ENCODE measurements at places on chromosomes 7 and 10.

DNA sequence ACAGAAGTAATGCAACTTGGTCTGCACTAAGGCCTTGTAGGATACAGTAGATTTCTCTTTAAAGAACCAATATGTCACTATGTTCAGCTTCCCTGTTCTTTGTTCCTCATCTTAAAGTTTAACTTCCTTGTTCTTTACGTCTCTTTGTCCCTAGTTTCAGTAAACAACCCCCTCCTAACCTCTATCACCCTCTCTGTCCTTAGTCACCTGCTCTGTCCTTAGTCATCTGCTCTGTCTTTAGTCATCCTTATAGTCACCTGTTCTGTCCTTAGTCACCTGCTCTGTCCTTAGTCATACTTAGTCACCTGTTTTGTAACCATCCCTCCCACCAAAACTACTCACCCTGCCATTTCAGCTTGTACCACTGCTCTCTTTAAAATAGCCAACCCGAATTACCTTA is 144.6 kb upstream of the TMEM106B start:
- H3K27ac ChIP-seq, result no peak overlapping the region
- no peaks in the 10 kb centered on the region for H3K27me3 ChIP-seq
- H3K36me3 ChIP-seq, result no peaks in the 10 kb centered on the region
- no peak overlapping the region for H3K4me3 ChIP-seq
- no peaks in the 10 kb centered on the region for H3K4me1 ChIP-seq

- H3K36me3 ChIP-seq, result no peaks in the 10 kb centered on the region
- H3K4me1 ChIP-seq, result no peaks in the 10 kb centered on the region
- H3K27ac ChIP-seq, result no peak overlapping the region
- DNase-seq, result no peak
- H3K27me3 ChIP-seq, result no peaks in the 10 kb centered on the region
- no peak overlapping the region for H3K4me3 ChIP-seq
These were observed 144.7 kb downstream of the ALOX5 start for GRCh38 chr10:45518741-45519140.

DNA sequence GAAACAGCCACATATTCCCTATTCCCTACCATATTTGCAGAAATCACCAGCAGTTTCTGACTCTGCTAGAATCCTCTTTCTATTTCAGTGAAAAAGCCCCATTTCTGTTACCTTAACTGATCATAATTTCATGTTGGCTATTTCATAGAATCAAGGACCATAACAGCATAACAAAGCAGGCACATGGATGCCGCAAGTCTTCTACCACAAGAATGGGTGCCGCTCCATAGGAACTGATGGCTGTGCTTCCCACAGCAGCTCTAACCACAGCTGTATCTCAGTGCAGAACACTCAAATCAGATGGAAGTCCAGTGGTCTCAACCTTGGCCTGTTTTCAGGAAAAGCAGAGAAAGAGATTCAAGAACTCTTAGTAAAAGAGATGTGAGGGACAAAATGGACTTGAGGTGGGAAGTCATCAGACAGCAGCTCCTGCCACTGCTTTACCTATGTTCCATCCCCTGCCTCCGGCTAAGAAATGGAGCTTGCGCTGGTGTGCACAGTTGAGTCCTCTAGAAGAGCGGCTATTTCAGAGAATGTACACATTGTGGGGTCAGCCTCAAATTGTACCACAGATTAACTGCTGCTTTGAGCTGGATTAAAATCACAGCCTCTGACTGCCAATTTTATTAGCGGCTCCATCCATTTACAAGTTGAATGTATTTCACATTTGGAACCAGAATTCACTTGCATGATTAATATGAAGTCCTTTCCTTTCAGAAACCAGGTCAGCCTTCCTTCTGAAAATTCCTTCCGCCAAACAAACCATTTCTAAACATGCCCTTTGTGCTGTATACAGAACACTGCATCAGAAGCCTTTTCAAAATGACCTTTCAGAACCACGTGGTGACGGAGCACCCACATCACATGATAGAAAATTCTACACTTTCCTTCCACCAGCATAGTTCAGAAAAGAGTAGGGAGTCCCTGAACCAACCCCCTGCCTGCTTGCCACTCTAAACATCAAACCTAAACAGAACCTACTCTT is 7.7 kb downstream of the PTPRN2 start:
- peaks cover 16% of the 10 kb centered on the region for H3K27me3 ChIP-seq
- H3K27ac ChIP-seq, result no peak overlapping the region
- no peak for DNase-seq
- H3K4me3 ChIP-seq, result no peak overlapping the region
- H3K36me3 ChIP-seq, result no peaks in the 10 kb centered on the region

GRCh38 chr7:25116621-25117020 is 8.4 kb downstream of the CYCS start:
- H3K4me1 ChIP-seq, result no peaks in the 10 kb centered on the region
- no peaks in the 10 kb centered on the region for H3K27me3 ChIP-seq
- H3K27ac ChIP-seq, result no peak overlapping the region
- no peaks in the 10 kb centered on the region for H3K36me3 ChIP-seq
- no peak for DNase-seq

DNA sequence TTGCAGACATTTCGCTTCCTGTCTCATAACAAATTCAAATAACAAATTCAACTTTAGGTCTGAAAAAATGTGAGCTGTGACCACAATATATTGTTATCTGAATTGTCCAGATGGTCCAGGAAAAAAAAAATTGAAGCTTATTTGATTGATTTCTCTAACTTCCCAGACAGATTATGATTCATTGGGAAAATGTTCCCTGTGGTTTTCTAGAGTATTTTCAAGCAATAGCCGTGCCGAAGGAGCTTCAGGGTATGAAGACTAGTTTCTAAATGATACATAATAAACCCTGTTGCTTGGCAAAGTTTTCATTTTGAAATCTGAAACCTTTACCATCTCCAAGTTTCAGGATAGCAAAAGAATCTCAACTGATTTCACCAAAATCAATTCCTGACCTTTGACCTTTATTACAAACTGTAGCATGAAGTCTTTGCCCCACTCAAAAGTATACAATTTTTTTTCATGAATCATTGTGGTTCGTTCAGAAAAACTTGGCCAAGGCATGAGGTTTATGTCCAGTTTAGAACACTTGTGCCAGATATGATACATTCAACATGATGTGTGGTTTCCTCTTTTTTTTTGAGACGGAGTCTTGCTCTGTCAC is 109.9 kb downstream of the JCAD start:
- no peaks in the 10 kb centered on the region for H3K36me3 ChIP-seq
- no peak for DNase-seq
- no peaks in the 10 kb centered on the region for H3K27me3 ChIP-seq
- peak overlapping the region; percentile 70 for H3K27ac ChIP-seq
- H3K4me3 ChIP-seq, result no peak overlapping the region
